Aorta (tissue), 5 donors: ENCODE measurements at places on chromosomes 2 and 18. TPM values are rescaled to one million over a fixed set of nuclear protein-coding genes. Genes with fewer than 3 reads are reported as not detected.
A peak's percentile ranks its signal among the peaks of the same experiment; 100 is the strongest.

- DNase-seq, result no peak
These were observed 2.3 kb downstream of the DCAF17 start for GRCh38 chr2:171436307-171436706.

DNA sequence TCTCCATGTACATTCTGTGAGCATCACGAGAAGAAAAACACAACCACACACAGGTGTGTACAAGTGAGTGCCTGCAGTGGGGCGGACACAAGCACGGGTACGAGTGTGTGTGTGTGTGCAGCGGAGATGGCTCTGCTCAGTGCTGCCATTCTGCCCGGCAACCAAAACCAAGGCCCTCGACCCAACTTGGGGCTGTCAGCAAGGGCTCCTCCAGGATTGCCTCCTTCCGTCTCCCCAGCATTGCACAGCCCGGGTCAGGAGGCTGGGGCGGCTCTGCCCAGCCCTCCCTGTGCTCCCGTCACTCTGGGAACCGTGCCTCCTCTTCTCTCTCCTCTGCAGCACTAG is 66.5 kb downstream of the PXDN start:
- no peak for DNase-seq

DNA sequence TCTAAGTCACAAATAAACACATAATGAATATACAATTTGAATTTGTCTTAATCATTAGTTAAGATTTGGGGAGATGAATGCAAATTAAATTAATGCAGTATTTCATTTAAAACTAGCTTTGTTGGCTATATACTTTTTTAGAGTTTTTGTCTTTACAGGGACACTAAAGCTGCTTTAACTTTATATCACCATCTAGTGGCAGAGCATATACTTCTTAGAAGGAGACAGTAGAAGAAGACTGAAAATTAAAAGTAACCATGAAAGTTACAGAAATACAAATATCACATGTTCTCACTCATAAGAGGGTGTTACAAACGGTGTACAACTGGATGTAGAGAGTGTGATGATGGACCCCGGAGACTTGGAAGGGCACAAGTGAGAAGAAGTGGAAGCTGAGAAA is 268.3 kb upstream of the NETO1 start:
- no peak for DNase-seq

GRCh38 chr2:216694826-216695217 is 527 bp downstream of the IGFBP5 start:
- DNase-seq, result no peak

DNA sequence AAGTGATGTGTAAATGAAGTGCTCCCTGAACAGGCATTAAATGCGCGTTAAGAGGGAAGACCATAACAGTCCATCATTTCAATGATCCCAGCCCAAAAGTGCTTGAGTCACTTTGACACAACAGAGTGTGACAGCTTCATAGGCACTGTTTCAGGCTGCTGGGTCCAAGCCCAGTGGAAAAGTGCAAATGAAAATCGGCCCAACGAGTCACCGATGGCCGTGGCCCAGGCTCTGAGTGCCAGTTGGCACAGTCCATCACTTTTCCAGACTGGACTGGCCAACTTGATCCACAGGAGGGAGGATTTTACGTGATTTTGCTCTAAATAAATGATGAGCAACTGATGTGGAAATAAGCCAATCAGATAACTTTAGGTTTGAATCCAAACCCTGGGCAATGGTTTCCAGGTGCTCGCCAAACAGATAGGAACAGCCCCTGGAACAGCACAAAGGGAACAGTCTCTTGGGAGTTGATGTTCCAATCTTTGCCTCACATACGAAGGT is 114.0 kb downstream of the SP3 start:
- DNase-seq, result peak; percentile 94

GRCh38 chr2:217798743-217799562 is 203.8 kb downstream of the TNS1 start:
- DNase-seq, result no peak

- peak; percentile 76 for DNase-seq
These were observed 15.7 kb downstream of the GPR35 start for GRCh38 chr2:240640939-240641338.

DNA sequence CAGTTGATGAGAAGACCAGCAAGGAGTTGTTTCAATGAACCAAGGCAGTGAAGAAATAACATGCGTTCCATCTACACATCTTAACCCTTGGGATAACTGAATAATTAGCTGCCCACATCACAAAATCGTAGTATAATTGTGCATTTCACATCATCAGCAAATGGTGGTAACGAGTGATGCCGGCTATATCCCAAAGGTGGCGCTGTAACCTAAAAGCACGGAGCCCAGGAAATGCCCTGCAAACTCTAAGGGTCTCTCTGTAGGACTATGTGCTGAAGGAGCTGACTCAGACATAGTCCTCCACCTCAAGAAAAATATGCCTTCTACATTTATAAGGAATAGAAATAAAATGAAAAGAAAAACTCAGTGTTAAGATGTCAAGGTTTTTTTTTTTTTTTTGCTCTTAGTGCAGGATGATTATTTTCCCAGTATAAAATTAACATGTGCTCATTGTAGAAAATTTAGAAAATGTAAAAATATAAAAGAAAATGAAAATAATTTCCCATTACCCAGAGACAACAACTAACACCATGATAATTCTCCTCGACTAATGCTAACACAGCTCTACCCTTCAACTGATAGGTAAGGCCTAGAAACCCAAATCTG is 23.1 kb upstream of the DSG3 start:
- DNase-seq, result no peak

GRCh38 chr2:100235098-100235497 is 87.2 kb downstream of the LONRF2 start:
- DNase-seq, result no peak

- no peak for DNase-seq
These were observed 133.5 kb downstream of the CDH20 start for GRCh38 chr18:61466736-61467135.

- DNase-seq, result no peak
These were observed 138.8 kb upstream of the ID2 start for GRCh38 chr2:8543060-8543382.

GRCh38 chr2:176177580-176178037 is 10.9 kb upstream of the HOXD1 start:
- DNase-seq, result no peak

DNA sequence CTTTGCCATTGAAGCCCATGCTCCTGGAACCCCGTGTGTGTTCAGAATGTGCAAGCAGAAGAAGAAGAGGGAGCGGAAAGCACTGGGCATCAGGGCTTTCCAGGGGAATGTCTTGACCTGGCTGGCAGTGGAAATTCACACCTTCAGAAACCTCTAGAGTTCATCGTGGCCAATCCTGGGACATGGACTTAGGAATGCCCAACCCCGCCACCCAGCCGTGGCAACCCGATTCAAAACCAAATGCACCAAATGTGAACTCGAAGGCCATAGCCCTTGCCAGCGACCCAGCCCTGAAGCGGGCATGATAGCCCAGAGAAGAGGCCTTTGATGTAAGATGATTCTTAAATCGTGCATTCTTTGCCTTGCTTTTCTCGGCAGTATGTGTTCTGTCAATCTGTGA is 69.4 kb downstream of the ADI1 start:
- no peak for DNase-seq

GRCh38 chr2:161761160-161761559 is 136.9 kb downstream of the SLC4A10 start:
- no peak for DNase-seq

DNA sequence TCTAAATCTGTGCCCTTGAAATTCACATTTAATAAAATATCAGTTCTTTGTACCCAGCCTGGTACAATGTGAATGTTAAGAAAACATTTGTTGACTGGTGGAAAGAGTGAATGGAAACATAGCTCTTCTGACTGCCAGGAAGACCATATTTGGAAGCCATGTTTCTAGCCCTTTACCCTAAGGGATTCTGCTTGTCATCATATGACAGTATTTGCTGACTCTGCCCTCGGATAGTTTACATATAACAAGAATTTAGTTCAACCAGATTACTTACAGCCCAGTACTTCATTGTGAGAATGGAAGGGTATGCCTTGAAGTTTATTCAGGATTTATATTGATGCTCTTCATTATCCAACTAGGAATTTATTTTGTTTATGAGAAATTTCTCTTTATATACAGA is 13.8 kb upstream of the KCNS3 start:
- DNase-seq, result no peak

DNA sequence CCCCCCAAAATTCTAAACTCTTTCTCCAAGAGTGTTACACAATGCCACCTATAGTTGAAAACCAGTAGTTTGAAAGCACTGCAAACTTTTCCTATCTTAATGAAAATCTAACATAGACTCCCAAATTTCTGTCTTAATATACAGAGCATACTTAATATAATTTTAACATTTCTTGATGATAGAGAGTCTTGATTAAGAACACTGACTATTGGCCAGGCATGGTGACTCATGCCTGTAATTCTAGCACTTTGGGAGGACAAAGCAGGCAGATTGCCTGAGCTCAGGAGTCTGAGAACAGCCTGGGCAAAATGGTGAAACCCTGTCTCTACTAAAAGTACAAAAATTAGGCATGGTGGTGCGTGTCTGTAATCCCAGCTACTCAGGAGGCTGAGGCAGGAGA is 34.2 kb downstream of the ASXL2 start:
- DNase-seq, result no peak

- DNase-seq, result no peak
These were observed 25.3 kb downstream of the CRIM1 start for GRCh38 chr2:36380624-36381481.

GRCh38 chr18:27778441-27778840 is 398.5 kb downstream of the CDH2 start:
- no peak for DNase-seq

GRCh38 chr2:221143231-221143630 is 428.9 kb downstream of the EPHA4 start:
- DNase-seq, result no peak

DNA sequence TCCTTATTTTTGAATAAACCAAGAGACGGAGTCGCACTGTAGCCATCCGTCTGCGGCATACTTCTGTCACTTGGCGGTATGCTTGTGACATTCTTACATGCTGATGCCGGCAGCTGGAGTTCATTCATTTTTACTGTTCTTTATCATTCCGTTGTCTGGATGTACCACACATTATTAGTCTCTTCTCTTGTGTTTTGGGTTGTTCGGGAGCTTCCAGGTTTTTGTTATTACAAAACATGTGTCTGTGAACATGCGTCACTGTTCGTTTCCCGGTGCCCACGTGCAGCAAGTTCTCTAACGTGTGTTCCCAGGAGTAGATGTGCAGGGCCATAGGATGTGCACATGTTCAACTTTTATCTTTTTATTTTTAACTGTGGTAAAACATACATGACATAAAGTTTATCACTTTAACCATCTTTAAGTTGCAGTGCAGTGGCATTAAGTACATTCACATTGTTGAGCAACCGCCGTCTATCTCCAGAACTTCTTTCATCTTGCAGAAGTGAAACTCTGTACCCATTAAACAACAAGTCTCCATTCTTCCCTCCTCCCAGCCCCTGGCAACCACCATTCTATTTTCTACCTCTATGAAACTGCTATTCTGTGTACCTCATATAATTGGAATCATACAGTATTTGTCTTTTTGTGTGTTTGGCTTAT is 40.1 kb downstream of the MTCL1 start:
- DNase-seq, result no peak

DNA sequence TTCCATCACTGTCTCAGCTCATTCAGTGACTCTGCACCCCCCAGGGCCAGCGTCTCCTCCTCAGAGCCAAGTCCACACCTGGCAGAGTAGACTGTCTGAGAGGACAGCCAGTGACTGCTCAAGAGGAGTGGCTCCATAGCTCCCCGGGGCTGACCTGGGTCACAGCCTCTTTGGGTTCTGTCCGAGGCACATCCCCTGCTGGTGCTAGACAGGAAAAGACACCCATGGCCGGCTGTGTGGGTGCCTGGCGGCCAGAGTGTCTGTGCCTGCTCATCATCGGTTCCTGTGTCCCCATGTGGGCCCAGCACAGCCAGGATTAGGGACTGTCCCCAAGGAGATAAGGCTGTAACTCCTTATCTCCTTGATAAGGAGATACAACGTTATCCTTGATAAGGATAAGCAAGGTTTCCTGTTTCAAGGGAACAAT is 3.5 kb upstream of the CROCC2 start:
- DNase-seq, result no peak

DNA sequence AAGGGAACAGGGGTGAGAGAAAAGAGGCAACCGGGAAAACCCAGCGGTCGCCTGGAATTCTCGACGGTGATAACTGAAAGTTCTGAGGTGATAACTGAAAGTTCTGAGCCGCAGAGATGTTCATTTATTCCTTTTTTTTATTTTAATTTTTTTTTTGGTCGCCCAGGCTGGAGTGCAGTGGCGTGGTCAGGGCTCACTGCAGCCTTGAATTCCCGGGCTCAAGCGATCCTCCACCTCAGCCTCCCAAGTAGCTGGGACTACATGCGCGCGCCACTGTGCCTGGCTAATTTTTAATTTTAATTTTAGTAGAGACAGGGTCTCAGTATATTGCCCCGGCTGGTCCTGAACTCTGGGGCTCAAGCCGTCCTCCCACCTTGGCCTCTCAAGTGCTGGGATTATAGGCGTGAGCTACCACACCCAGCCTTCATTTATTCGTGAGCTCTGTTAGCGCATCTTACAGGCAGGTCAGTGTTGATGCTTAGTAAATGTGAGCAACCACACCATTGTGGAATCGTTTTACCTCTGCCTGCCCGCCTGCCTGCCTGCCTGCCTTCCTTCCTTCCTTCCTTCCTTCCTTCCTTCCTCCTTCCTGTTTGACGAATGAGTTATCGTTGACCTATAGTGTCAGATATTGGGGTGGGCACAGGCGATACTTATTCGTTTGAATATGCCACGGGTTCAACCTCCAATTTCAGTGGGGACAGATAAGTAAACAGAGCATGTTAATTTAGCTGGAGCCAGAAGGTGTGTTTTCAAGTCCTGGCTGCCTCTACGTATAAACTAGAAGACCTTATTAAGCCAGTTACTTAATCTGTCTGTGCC is 557 bp upstream of the E2F6 start:
- DNase-seq, result no peak

DNA sequence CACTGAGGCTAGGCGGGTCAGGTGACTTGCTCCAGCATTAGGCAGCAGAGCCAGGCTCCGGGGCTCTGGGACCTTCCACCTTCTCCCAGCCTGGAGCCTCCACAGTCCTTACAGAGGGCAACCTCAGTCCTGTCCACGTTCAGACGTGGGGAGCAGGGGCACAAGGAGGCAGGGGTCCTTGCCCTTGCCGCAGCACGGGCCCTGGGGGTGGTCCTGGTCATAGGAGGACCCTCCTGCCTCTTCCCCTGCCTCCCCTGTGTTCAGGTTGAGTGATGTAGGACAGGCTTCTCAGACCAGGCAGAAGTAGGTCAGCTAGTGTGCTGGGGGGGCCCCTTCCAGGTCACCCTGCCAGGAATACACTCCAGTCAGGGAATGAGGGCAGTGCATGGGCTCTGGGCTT is 5.4 kb upstream of the ARHGEF4 start:
- peak; percentile 17 for DNase-seq

The LYPD1 gene
- total RNA-seq, result 1.2 TPM

The GLI2 gene
- total RNA-seq, result 9.0 TPM

The CNOT9 gene
- total RNA-seq, result 35.6 TPM

The PAX3 gene
- total RNA-seq, result not detected

The GCG gene
- 0.62 TPM for total RNA-seq

The NCKAP5 gene
- 7.5 TPM for total RNA-seq

The C2orf78 gene
- total RNA-seq, result not detected

The C2orf74 gene
- total RNA-seq, result 4.8 TPM

The CHRNG gene
- not detected for total RNA-seq

The CAPN14 gene
- total RNA-seq, result 0.29 TPM

The PDE11A gene
- total RNA-seq, result 1.2 TPM

The HOXD9 gene
- 1.8 TPM for total RNA-seq

The UBE2F gene
- 42.5 TPM for total RNA-seq

The PNKD gene
- 26.9 TPM for total RNA-seq

The ATOH8 gene
- 68.5 TPM for total RNA-seq

The ELOA2 gene
- total RNA-seq, result not detected

The BOLL gene
- total RNA-seq, result not detected
